ENCODE measurements at places on chromosomes 11 and 22.

DNA sequence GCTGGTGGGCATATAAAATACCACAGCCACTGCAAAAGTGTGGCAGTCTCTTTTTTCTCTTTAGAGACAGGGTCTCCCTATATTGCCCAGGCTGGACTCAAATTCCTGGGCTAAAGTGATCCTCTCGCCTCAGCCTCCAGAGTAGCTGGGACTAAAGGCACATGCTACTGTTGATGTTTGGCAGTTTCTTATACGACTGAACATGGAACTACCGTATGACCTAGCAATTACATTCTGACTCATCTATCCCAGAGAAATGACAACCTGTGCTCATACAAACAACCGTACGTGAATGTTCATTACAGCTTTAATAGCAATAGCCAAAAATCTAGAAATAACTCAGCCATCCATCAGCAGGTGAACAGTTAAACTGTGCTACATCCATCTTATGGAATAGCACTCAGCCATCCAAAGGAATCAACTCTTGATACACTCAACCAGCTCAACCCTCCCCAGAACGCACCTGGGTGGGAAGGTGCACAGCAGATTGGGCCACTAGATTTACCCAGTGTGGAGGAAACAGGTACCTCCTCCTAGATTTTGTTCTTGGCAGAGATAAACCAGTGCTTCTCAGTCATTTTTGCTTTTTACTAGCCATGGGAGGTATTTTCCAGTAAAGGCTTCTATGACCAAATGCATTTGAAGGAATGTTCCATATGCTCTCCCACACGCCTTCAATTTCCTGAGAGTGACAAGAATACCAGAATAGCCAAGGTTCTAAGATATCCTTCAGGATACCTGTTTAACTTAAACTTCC is 130.5 kb downstream of the MED15 start:
- DNase-seq = no peak

DNA sequence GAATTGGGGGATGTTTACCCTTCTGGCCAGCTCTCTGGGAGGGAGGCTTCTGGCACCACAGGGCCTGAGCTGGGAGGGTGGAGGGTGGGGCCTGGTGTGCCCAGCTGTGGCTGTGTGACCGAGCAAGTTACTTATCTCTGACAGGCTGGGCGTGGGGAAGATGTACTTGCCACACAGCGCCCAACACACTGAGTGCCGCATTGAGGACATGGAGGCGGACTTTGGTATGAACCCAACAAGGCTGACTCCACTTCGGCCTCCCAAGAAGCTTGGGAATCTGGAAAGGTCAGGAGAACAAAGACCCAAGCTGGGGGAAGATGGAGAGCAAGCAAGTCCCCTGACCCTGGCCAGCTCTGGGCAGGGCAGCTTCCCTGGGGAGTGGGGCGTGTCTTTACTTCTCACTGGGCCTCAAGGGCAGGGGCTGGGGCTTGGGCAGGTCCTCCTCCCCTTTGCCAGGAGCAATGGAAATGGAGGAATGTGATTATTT is 2.4 kb upstream of the MGAT3 start:
- peak; percentile 80 for DNase-seq

- no peak for DNase-seq
Measured at GRCh38 chr11:28939381-28939780, 831.2 kb downstream of the METTL15 start.

DNA sequence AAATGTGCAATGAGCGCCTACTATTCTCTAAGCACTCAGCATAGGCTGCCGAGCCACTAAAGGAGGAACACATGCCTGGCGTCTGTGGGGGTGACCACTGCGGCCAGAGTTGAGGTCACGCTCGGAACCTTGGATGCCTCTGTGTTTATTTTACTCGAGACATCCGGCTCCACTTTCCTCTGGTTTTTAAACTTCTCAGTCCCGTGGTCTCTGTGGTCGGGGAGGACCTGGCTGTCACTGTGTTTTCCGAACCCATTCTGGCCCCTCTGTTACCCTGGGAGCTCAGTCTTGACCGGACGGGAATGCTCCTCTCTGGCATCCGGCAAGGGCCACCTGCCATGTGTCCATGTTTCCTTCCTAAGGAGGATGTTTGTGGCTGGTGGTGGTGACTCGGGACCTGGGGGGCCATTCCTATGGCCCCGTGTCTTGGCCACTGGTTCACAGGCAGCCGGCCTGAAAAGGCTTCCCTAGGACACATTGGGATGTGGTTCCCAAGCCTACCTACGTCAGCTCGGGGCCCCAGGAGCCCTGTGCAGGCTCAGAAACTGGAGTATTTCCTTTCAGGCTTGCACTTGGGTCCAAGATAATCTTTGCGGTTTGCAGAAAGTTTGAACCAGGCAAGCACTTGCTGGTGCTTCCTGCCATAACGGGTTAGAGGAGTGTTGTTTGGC is 46.7 kb upstream of the PARVG start:
- DNase-seq = no peak

DNA sequence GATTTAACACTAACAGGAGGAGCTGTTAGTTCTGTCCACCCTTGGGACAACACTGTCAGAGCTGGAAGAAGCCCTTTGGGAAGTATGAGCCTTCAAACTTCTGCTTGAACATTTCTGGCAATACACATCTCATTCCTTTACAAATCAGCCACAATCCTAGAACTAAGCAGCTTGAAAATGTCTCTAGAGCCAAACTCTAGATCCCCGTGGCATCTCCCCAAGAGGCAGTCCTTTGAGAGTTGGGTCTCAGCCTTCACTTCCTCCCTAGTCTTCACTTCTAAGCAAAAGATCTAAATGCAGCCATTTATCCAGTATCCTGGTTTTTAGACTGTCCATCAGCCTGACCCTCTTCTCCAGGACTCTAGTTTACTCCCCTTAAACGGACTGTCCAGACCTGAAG is 26.9 kb downstream of the ARFGAP2 start:
- no peak for DNase-seq

GRCh38 chr11:125075900-125076317 is 12.8 kb downstream of the SLC37A2 start:
- no peak for DNase-seq

- peak; percentile 84 for DNase-seq
Measured at GRCh38 chr22:36221799-36222751, 17.3 kb downstream of the APOL2 start.

- no peak for DNase-seq
Measured at GRCh38 chr11:34890812-34891211, 25.4 kb downstream of the APIP start.

GRCh38 chr11:72735495-72736027 is 16.6 kb downstream of the ARAP1 start:
- DNase-seq = peak; percentile 99

DNA sequence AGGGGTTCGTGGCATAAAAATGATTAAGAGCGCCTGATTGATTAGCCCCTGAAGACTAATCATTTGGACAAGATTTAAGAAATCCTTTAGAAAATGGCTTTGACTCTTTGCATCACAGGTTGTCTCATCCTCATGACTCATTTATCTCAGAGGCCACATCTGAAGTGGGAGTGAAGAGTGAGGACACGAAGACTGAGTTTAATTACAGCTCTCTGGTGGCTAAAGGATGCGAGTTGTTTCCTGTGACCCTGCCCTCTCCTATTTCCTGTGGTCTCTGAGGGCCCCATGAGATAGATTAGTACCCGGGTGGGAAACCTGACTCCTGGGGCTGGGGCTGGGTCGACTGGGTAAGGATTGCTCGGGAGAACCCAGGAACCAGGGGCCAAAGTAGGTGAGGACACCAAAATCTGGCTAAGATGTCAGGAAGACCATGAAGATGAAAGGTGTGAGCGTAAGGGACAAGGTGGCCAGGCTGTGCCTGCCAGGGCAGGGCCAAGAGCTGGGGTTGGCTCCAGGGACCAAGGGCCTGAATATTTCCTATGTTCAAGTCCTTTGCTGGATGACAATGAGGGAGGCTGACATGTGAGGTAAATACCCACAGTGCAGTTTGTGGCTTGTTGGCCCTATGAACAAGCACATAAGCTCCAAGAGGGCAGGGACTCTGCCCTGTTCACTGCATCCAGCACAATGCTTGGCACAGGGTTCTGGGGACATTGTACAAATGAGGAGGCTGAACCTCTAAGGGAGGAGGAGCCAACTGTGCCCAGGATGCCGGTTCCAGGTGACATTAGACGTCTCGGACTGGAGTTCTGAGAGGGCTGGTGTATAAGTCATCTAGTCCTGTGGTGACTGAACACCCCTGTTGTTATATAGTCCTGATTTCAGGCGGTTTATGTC is 3.6 kb downstream of the OTOG start:
- no peak for DNase-seq

GRCh38 chr11:120067438-120068113 is 70.3 kb downstream of the TRIM29 start:
- peak; percentile 32 for DNase-seq

Data from islet precursor cell (in vitro differentiated cells).